ENCODE measurements at places on chromosomes 5 and 9. TPM values are rescaled to one million over a fixed set of nuclear protein-coding genes. Genes with fewer than 3 reads are reported as not detected.

The ARID3C gene
- total RNA-seq: 0.23 TPM

- no peaks in the 10 kb centered on the region for H3K27me3 ChIP-seq
- peak; percentile 17 for DNase-seq
- no peak overlapping the region for H3K4me3 ChIP-seq
Observed at GRCh38 chr9:72193478-72193881, 44.2 kb downstream of the GDA start.

The PDE8B gene
- total RNA-seq: 0.53 TPM

DNA sequence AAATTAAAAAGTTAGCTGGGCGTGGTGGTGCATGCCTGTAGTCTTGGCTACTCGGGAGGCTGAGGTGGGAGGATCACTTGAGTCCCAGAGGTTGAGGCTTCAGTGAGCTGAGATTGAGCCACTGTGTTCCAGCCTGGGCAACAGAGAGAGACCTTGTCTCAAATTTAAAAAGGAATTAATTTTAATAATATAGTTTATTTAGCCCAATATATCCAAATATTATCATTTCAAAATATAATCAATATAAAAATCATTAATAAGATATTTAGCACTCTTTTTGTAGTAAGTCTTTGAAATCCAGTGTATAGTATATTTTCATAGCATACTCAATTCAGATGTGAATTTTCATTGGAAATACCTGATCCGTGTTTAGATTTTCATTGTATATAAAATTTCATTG, 43.2 kb upstream of the ORM1 start:
- DNase-seq: peak; percentile 3
- no peaks in the 10 kb centered on the region for H3K27me3 ChIP-seq
- H3K36me3 ChIP-seq: peaks cover 14% of the 10 kb centered on the region
- H3K4me1 ChIP-seq: no peaks in the 10 kb centered on the region

The STPG3 gene
- total RNA-seq: 0.21 TPM

DNA sequence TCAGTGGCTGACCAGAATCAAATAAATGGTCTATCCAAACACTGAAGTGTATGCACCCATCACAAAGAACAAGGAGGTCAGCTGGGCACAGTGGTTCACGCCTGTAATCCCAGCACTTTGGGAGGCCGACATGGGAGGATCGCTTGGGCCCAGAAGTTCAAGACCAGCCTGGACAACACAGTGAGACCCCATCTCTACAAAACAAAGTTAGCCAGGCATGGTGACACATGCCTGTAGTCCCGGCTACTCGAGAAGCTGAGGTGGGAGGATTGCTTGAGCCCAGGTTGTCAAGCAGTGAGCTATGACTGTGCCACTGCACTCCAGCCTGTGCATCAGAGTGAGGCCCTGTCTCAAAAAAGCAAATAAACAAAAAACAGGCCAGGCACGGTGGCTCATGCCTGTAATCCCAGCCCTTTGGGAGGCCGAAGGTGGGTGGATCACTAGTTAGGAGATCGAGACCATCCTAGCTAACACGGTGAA, 40.5 kb downstream of the SEMA4D start:
- H3K27me3 ChIP-seq: no peaks in the 10 kb centered on the region
- peaks cover 46% of the 10 kb centered on the region for H3K4me1 ChIP-seq
- H3K4me3 ChIP-seq: no peak overlapping the region
- DNase-seq: no peak

DNA sequence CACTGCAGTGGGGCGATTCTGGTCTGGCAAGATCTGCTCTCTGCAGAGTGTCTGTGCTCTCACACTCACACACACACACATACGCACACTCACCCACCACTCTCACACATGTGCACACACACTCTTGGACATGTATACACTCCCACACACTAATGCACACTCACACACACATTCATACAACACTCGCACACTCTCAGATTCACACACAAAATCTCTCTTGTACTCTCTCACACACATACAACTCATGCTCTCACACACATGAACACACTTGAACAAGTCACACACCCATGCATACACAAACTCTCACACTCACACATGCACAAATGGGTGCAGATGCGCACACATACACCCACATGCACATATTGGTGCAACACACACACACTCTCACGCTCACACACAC, 31.7 kb downstream of the TMEM174 start:
- peaks cover 9% of the 10 kb centered on the region for H3K4me1 ChIP-seq
- H3K27ac ChIP-seq: no peak overlapping the region
- no peak for DNase-seq
- peaks cover 21% of the 10 kb centered on the region for H3K36me3 ChIP-seq
- H3K4me3 ChIP-seq: no peak overlapping the region

DNA sequence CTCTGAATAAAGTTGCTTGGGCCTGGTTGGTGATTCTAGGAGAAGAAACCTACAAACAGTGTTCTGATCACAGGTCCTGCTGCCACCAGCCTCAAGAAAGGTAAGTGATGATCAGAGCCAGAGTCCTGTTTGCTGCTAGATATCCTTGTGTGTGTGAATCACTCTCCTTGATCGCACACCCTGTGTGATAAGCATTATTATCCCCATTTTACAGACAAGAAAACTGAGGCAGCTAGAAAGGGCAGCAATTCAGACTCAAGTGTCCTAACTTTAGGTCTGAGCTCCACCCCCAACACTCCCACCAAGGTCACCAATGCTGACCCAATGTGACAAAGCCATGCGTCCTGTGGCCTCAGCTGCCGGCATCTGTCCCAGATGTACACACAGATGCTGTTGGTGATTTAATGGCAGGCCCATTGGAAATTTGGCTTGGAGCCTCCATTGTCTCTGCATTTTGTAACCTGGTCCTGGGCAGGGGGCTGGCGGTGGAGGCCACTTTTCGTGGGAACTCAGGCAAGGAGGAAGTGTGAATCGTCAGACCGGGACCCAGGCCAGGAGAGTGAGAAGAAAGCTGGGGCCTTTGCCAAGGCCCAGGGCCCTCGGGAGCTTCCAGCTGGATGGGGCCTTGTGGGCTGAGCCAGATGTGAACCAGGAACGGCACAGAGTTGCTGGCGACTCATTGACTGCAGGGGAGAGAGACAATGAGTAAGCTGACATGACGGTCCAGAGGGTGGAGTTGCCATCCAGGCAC, 29.8 kb upstream of the GGTA1 start:
- H3K27me3 ChIP-seq: peaks cover 5% of the 10 kb centered on the region
- DNase-seq: no peak
- H3K36me3 ChIP-seq: no peaks in the 10 kb centered on the region
- no peak overlapping the region for H3K4me3 ChIP-seq
- no peaks in the 10 kb centered on the region for H3K4me1 ChIP-seq

The IFNK gene
- total RNA-seq: not detected

- H3K27me3 ChIP-seq: no peaks in the 10 kb centered on the region
- H3K36me3 ChIP-seq: no peaks in the 10 kb centered on the region
- peaks cover 8% of the 10 kb centered on the region for H3K4me1 ChIP-seq
Observed at GRCh38 chr5:6143523-6143922, 234.8 kb downstream of the MED10 start.

DNA sequence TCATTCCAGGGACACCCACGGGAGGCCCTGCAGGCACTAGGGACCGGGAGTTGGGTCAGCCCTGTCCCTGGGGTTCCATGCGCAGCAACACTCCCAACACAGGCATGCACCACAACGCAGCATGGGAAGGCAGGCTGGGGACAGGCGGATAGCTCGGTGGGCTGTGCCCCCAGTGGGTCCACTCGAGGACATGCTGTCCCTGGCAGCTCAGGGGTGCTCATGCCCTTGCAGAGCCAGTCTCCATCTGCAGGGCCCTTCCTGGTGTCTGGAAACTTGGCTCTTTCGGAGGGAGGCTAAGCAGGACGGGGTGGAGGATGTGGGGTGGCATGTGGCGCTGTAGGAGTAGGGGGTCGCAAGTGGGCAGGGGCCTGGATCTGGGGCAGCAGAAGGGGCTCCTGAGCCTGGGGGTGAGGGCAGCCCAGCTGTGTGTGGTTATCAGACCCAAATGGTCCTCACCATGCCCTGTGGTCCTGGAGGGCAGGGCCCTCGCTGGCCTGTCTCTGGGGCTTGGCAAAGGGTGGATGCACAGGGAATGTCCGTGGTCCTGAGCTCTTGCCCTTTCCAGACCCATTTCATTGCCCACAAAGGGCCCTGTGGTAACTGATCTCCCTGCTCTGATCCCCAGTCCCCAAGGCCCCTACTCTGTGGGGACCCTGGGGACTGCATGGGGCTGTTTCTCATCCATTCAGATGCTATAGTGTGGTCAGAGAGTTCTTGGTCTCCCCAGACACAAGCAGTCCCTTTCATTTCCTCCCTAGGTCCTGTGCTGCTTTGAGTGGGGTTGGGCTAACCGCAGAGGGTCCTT, 90.3 kb upstream of the PHYKPL start:
- DNase-seq: no peak
- no peak overlapping the region for H3K4me3 ChIP-seq
- peaks cover 3% of the 10 kb centered on the region for H3K27me3 ChIP-seq
- H3K4me1 ChIP-seq: peaks cover 14% of the 10 kb centered on the region

GRCh38 chr5:26486631-26487030, 551.8 kb downstream of the CDH9 start:
- peaks cover 17% of the 10 kb centered on the region for H3K4me1 ChIP-seq
- H3K36me3 ChIP-seq: peaks cover 35% of the 10 kb centered on the region
- no peak overlapping the region for H3K4me3 ChIP-seq
- peaks cover 2% of the 10 kb centered on the region for H3K27me3 ChIP-seq
- no peak for DNase-seq

The HSPA5 gene
- total RNA-seq: 357 TPM

- H3K4me1 ChIP-seq: no peaks in the 10 kb centered on the region
- DNase-seq: no peak
- H3K27ac ChIP-seq: peak overlapping the region; percentile 57
- H3K4me3 ChIP-seq: no peak overlapping the region
- H3K36me3 ChIP-seq: no peaks in the 10 kb centered on the region
Observed at GRCh38 chr9:113513536-113513935, 50.0 kb downstream of the RGS3 start.

GRCh38 chr5:86337667-86338460, 279.9 kb upstream of the COX7C start:
- no peaks in the 10 kb centered on the region for H3K36me3 ChIP-seq
- peak; percentile 39 for DNase-seq
- H3K4me1 ChIP-seq: no peaks in the 10 kb centered on the region
- no peaks in the 10 kb centered on the region for H3K27me3 ChIP-seq

DNA sequence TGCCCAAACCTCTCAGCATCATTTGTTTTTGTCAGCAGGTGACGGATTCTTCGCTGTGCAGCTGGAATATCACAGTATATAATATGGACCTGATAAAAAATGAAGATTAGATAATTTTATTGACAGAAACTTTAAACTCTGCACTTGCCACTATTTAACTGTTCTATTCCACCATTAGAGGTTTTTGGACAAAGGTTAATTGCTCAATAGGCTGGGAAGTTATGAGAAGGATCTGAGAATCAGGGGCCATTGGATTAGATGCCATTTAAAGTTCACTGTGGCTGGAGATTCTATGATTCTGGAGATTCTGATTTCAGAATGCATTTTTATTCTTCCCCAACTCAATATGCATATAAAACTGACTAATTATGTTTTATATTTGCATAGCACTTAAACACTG, 59.8 kb upstream of the ANXA1 start:
- no peaks in the 10 kb centered on the region for H3K36me3 ChIP-seq
- H3K27me3 ChIP-seq: no peaks in the 10 kb centered on the region
- H3K4me1 ChIP-seq: peaks cover 8% of the 10 kb centered on the region
- no peak overlapping the region for H3K4me3 ChIP-seq

The FBN2 gene
- 56.7 TPM for total RNA-seq

DNA sequence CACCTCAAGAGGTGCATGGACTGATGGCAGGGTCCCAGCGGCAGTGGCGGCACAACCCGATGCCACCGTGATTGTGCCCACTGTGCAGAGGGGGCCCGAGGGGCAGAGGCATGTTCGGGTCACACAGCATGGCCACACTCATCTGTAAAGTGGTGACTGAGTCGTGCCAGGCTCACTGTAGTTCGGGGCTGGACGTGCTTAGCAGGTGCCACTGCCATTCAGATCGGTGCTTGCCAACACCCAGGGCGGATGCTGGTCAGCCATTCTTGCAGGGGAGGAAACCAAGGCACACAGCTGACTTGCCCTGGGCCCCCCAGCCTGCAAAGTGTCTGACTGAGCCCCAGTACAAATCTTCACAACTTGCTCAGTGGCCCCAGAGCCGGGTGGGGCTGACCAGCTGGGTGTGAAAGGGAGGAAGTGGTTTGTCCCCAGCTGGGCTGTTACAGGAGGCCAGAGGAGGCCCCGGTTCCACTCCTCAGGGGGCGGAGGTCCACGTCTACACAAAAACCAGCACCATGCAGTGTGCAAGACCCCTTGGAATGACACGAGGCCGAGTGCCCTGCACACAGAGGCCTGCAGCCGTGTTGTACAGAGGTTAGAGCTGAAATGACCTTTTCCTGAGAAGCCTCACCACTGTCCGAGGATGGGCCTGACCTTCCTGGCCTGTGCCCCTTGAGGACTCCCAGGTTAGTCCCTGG, 17.9 kb downstream of the FGD3 start:
- peaks cover 31% of the 10 kb centered on the region for H3K4me1 ChIP-seq
- H3K27ac ChIP-seq: no peak overlapping the region
- DNase-seq: no peak
- peaks cover 2% of the 10 kb centered on the region for H3K36me3 ChIP-seq
- H3K27me3 ChIP-seq: no peaks in the 10 kb centered on the region

The GPR150 gene
- 0.13 TPM for total RNA-seq

The FCN2 gene
- total RNA-seq: not detected

The LSM11 gene
- total RNA-seq: 5.4 TPM

- H3K27ac ChIP-seq: no peak overlapping the region
- H3K4me3 ChIP-seq: no peak overlapping the region
- H3K4me1 ChIP-seq: no peaks in the 10 kb centered on the region
Observed at GRCh38 chr5:59380350-59380951, 513.1 kb downstream of the PDE4D start.

- no peak for DNase-seq
- H3K4me3 ChIP-seq: no peak overlapping the region
- H3K27me3 ChIP-seq: peaks cover 5% of the 10 kb centered on the region
- peaks cover 18% of the 10 kb centered on the region for H3K4me1 ChIP-seq
- H3K27ac ChIP-seq: no peak overlapping the region
Observed at GRCh38 chr9:96317335-96317980, 15.5 kb upstream of the HSD17B3 start.

- no peaks in the 10 kb centered on the region for H3K36me3 ChIP-seq
- DNase-seq: no peak
- H3K27ac ChIP-seq: no peak overlapping the region
- no peak overlapping the region for H3K4me3 ChIP-seq
- no peaks in the 10 kb centered on the region for H3K4me1 ChIP-seq
Observed at GRCh38 chr5:170136506-170136905, 30.8 kb downstream of the FOXI1 start.

The PNPLA7 gene
- total RNA-seq: 1.3 TPM

DNA sequence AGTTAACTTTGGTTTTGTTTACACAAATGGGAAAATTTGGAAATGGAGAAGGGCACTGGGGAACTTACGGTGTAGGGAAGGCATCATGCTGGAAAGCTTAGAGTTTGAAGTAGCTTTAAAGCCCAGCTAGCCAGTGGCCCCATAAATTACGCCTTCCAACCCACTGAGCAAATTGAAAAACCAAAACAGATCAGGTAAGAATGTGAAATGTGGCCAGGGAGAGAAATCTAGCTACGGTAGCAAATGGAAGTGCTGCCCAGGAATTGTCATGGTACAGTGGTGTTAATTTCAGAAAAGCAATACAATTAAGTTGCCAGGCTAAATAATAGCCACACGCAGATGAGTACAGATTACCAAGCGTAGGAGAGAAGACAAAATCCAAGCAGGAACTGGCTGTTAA, 654.8 kb downstream of the PRELID2 start:
- H3K27ac ChIP-seq: peak overlapping the region; percentile 71
- no peak for DNase-seq
- H3K4me1 ChIP-seq: peaks cover 46% of the 10 kb centered on the region

- no peak overlapping the region for H3K4me3 ChIP-seq
- peaks cover 53% of the 10 kb centered on the region for H3K4me1 ChIP-seq
- no peak for DNase-seq
- H3K36me3 ChIP-seq: peaks cover 4% of the 10 kb centered on the region
Observed at GRCh38 chr9:71928806-71929205, 17.4 kb downstream of the C9orf85 start.

GRCh38 chr5:142017832-142018427, 5.1 kb upstream of the GNPDA1 start:
- H3K27me3 ChIP-seq: peaks cover 5% of the 10 kb centered on the region
- H3K4me3 ChIP-seq: no peak overlapping the region
- H3K36me3 ChIP-seq: peaks cover 6% of the 10 kb centered on the region
- no peak overlapping the region for H3K27ac ChIP-seq
